Stomach (tissue), 19 donors: ENCODE measurements at places on chromosomes 2 and 18. TPM values are rescaled to one million over a fixed set of nuclear protein-coding genes. Genes with fewer than 3 reads are reported as not detected.
A peak's percentile ranks its signal among the peaks of the same experiment; 100 is the strongest.

DNA sequence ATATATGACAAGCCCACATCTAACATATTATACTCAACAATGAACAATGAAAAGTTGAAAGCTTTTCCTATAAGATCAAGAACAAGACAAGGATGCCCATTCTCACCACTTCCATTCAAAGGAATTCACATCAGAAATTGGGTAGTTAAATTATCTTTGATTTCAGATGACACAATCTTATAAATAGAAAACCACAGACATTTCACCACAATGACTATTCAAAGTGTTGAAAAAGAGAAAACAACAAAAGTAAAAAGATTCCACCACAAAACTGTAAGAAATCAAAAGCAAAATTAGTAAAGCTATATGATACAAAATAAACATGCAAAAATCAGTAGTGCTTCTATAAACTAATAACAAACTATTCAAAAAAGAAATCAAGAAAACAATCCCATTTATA is 279.7 kb upstream of the MYT1L start:
- no peak for DNase-seq

DNA sequence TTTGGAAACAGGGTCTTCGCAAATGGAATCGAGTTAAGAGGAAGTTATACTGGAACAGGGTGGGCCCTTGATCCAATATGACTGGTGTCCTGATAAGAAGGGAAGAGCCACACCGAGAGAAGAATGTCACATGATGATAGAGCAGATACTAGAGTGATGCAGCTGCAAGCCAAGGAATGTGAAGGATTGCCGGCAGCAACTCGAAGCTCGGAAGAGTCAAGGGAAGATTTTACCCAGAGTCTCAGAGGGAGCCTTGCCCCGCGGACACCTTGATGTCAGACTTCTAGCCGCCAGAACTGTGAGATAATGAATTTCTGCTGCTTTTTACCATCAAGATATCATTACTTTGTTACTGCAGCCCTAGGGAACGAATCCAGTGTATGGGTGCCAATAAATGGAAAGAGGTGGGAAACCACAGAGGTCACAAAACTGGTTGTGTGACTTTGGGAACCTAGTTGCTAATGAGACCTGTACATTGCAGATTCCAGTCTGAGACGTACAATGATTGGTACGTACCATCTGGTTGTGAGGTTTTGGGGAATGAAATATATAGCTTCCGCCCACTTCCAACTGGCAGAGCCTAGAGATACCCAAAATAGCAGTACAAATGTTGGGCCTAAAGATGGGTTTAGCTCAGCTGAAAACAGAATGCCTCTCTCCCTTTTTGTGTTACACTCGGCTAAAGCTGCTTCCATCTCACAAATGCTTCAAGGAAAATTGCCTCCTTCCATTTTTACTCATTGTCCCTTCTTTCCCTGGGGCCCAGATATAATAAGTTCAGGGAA is 28.6 kb upstream of the VWA3B start:
- DNase-seq: peak; percentile 52

The D2HGDH gene
- 19.1 TPM for polyA plus RNA-seq

GRCh38 chr18:69490072-69490471 is 89.4 kb downstream of the DOK6 start:
- no peak for DNase-seq

DNA sequence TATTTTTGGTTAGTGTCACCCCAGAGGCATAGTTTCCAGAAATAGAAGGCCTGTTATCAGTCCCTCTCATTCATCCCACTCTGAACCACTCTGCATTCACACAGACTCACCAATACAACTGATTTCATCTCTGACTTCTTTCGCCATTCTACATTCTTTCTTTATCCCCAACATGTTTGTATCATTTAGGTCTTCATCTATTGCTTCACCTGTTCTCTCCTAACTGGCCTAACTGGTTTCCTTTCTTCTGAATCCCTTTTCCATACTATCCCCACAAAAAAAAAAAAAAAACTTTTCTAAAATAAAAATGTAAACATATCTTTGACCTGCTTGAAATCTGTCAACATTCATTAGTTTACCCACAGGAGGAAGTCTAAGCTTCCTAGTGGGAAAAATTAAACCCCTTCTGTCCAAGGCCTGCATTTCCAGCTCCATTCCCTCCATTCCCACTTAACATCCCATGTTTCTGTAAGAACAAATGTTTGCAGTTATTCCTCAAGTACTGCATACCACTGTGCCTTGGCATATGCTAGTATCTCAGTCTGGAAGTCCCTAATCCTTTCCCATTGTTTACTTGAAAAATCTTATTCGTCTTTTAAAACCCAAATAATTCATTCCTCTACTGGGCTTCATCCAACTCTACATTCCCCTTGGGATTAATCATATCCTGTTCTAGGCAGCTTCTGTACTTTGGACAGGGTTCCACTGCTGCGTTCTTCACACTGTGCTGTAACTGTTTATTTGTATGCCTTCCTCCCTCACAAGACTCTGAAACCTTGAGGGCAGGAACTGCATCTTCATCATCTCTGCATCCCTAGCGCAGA is 68.5 kb downstream of the FIGN start:
- DNase-seq: no peak

The GALNT13 gene
- polyA plus RNA-seq: 0.40 TPM

DNA sequence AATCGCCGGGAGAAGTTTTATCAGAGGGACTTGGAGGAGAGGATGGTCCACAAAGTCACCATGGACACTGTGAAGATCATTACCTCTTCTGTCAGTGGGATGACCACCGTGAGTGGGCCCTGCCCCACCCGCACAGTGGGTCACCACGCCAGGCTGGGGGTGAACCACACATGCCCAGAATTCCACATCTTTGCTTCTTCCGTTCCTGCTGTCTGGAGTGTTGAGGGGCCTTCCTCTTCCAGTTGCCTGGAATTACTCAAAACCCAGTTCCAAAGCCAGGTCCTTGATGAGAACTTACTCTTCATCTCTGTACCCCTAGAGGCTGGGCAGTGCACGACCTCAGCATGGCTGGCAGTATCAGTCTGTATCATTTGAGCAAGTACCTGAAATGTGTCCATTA is 22.1 kb downstream of the MROH2A start:
- peak; percentile 9 for DNase-seq

The EFHD1 gene
- polyA plus RNA-seq: 12.7 TPM

GRCh38 chr2:133977405-133977804 is 276.5 kb upstream of the MGAT5 start:
- no peak for DNase-seq

DNA sequence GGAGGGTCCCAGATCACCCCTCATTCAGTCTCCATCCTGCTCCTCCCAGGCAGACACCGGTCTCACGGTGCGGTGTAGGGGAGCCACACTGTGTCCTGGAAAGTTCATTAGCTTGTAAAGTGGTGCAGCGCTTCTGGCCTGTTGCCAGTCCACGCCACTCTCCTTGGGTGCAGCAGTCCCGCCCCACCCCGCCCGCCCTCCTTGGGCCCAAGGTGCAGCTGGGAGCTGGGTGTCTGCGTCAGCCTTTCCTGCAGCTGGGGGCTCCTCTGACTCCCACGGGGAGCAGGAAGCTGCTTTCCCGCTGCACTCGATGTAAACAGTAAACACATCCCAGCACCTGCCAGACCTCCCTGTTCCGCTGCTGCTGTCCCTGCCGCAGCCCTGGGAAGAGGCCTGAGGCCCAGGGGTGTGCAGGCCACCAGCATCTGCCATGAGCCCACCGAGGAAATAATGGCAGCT is 53.8 kb upstream of the ASB18 start:
- peak; percentile 38 for DNase-seq

DNA sequence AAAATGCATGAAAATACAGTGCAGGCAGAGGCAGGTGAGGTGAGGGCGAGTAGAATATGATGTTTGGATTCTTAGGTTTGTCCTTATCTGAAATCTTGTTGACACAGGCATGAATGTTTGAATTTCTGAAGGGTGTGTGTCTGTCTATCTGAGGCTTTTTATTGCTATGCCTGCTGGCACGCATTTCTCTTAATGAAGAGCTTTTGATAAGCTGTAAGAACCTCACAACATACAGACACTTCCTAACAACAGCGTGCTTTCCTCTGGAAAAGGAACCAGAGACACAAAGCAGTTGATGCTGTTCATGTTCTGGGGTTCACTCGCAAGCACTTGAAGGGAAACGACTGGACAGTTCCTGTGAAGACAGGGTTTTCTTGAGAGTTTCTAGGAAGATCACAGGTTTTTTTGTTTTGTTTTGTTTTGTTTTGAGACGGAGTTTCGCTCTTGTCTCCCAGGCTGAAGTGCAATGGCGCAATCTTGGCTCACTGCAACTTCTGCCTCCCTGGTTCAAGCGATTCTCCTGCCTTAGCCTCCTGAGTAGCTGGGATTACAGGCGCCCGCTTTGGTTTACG is 33.3 kb upstream of the CABLES1 start:
- DNase-seq: no peak

The AQP4 gene
- polyA plus RNA-seq: 8.2 TPM

DNA sequence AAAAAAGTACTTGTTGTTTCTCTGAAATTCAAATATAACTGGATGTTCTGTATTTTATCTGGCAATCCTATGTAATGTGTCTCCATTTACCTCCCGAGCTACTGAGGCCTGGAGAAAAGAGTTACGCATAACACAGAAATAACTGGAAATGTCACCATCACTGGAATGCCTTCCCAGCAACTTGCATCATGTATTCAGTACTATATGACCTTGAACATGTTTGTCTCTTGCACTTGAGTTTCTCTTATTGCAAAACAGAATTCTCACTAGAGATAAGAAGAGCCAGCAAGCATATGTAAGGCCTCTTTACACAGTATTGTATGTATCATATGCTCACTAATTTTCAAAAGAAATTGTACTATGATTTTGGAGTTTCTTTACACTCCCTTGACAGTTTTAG is 99.6 kb upstream of the CTAGE1 start:
- no peak for DNase-seq

The TMEM178A gene
- polyA plus RNA-seq: 0.62 TPM

The TACR1 gene
- polyA plus RNA-seq: 0.25 TPM

The ANO7 gene
- 0.48 TPM for polyA plus RNA-seq

- DNase-seq: no peak
Measured at GRCh38 chr18:25726298-25726697, 364.1 kb downstream of the SS18 start.

DNA sequence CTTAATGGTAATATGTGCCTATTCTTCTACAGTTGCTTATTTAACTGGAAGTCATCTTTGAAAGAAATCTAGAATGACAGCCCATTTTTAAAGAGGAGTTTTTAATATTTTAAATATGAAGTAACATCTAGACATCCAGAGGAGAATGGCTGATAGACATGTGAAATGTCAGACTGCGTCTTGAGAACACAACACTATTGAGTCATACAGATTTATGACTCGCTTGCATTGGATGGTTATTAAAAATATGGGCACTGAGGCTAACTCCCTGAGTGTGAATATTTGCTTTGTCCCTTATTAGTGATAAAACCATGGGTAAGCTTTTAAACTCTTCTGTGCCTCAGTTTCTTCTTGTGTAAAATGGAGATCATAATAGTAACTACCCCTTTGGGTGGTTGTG is 22.9 kb downstream of the TDRD15 start:
- no peak for DNase-seq

DNA sequence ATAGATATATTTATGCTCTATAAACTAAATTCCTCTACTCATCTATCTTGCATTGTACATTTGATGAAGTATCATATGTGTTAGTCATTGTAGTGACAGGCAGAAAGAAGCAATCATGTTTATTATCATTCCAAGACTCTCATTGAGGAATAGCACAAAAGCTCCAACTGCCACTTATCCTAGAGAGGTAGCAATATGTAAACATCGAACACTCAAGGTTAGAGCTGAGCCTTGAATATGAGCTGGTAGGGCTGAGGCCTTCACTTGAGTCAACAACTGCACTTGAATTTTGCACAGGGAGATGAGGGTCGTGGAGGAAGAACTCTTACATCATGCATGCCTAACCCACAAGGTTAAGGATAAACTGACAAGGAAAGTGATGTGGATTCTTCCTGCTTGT is 900.9 kb downstream of the CPS1 start:
- DNase-seq: no peak

The SIX3 gene
- polyA plus RNA-seq: not detected

GRCh38 chr18:48997681-48997984 is 46.9 kb upstream of the SMAD7 start:
- DNase-seq: no peak

DNA sequence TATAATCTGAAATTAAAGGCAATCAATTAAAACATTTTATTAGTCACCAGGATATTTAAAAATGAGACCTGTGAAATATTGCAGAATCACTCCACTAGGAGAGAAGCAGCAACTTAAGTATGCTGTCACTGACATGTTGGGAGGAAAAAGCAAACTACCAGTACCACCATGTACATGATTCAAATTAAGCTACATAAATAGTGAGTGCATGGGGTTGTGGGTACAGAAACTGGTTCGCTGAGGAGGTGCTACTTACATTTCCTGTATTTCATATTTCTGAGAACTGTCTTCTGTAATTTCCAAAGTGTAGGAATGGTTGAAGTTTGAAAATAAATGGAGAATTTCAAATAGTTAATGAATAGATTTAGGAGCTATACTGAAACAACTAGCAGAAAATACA is 7.9 kb upstream of the NR4A2 start:
- no peak for DNase-seq

The KIF1A gene
- polyA plus RNA-seq: 4.9 TPM

- no peak for DNase-seq
Measured at GRCh38 chr2:189533288-189534035, 47.1 kb downstream of the SLC40A1 start.

- DNase-seq: no peak
Measured at GRCh38 chr2:206935991-206936842, 3.1 kb upstream of the CPO start.

DNA sequence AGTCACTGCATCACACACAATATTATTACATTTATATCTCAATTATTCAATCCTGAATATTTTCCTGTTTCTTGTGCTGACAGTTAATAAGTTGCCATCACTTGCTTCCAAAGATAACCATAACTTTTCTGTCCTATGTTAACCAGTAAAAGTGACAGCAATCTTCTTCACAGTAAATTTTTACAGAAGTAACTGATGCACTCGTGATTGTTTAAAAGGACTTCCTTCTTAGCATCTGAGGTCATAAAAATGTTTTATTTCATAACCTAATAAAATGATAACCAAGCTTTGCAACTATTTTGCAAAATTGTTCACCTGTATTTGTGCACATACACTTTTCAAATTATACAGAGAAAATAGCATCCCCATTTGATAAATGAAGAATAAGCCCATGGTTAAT is 20.6 kb upstream of the ANKRD62 start:
- DNase-seq: no peak
